T follicular helper cell (primary cell): ENCODE measurements at places on chromosomes 11 and 22.

DNA sequence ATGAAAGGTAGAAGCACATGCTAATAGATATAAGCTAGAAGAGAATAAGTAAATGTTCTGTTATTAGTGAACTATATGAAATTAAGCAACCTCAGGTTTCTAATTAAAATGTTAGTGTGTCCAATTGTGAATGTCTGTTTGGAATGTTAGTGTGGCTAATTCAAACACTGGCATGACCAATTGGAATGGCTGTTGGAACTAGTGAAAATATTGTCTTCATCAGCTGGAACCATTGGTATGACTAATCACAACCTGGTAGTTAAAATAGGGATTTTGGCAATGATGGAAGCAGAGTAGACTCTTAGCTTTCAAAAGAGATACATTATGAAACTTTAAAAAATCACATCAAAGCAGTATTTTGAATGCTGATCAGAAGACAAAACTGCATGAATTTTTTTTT, 66.8 kb downstream of the CYB5R2 start:
- DNase-seq = no peak

GRCh38 chr11:60170566-60170965, 12.3 kb downstream of the MS4A6A start:
- no peak for DNase-seq

DNA sequence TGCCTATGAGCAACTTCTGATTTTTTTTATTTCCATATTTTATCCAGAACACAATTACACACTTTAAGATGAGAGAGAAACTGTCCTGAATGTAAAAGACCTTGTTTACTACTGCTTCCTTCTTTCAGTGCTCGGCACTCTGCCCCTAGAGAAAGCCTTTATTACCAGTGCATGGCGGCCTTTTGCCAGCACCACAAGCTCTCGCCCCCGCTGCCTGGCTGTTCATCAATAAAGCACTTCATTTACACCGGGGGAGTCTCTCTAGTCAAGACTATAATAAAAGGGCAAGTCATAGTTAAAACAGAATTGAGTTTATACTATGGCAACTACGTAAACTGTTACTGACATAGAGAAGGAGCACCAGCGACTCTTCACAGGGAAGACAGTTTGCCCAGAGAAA, 259.5 kb downstream of the CADM1 start:
- DNase-seq = no peak

DNA sequence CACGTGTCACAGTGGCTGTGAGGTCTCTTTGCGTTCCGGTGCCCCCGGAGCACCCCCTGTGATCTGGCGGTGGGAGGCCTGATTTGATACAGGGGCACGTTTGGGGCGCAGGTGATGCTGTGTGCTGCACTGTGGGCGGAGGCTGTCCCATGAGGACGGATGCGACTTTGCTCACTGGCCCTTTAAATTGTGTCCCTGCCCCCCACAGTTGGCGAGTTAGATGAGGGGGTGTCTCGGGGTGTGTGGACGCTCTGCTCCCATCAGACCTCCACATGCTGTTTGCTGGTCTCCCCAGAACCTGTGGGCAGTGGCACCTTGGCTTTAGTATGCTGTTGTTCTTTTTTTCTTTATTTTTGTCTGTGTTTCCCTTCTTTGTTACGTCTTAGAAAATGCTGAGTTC, 5.2 kb downstream of the ZBED4 start:
- no peak for DNase-seq

DNA sequence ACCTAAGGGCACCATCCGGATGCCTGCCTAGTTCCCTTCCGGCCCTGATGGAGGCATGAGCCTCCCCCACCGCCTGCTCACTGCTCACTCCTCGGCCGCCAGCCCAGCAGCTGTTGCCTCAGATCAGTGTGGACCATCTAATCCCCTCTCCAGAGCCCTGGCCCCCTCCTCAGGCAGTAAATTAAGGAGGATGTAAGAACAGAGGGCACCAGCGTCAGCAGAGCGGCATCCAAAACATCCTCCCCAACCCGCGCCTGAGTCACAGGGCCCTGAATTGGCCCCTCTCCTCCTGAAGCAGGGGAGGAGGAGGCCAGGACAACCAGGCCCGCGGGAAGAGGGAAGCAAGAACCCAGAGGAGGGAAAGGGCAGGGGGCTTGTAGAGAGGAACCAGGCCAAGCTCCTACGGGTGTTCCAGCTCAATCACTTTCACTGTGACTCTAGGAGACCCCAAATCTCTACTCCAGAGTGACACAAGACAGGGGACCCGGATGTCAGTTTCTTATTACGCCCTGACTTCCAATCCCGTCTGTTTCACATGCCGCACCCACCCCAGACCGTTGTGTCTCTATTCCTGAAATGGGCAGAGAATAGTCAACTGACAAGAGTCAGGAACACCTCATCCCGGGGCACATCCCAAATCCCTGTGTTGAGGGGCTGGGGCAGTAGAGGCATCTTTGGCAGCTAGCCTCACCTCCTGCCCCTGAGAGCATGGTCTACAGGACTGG, 31.3 kb upstream of the MYOD1 start:
- DNase-seq = no peak

DNA sequence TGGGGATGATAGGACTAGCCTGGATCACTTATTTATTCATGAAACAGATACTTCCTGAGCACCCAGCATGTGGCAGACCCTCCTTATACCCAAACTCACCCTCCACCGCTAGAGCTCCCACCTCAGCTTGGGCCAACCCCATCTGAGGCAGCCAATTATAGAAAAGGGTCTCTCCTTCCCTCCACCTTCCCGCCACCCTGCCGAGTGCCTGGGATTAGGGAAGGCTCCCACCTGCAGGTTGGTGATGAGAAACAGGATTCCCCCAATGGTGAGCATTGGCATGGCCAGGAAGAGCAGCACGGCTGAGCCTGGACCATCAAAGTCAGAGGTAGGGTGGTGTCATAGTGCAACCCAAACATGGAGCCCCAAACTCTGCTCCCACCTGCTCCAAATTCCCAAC, 5.9 kb downstream of the SLC43A3 start:
- no peak for DNase-seq

DNA sequence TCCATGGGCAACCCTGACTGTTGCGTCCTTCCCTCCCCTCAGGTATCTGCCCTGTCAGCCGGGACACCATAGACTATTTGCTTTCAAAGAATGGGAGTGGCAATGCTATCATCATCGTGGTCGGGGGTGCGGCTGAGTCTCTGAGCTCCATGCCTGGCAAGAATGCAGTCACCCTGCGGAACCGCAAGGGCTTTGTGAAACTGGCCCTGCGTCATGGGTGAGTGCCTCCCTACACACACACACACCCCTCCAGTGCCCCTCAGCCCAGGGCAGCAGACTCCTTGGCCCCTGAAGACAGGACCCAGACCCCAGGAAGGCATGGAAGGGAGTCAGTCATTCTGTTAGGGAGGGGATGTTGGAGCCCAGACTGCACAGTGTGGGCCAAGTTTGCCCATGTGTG, 17.9 kb upstream of the UVRAG start:
- no peak for DNase-seq

- DNase-seq = no peak
Measured at GRCh38 chr11:1199751-1200610, 22.9 kb upstream of the MUC5B start.

DNA sequence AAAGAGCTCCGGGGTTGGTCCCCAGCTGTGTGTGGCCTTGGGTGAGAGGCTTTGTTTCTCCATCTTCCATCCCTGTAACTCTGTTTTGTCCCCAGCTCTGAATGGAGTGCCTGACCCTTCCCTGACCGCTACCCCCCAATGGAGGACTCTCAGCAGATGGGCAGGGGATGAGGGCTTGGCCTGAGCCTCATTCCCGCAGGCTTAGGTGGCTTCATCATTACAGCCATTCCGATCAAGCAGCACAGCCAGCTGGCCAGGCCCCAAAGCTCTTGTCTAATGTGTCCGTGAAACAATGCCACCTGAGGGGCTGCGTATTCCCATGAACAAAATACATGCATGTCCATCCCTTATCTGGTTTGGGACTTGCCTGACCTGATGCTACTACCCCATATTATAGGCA, 3.9 kb upstream of the CDC42EP2 start:
- no peak for DNase-seq

DNA sequence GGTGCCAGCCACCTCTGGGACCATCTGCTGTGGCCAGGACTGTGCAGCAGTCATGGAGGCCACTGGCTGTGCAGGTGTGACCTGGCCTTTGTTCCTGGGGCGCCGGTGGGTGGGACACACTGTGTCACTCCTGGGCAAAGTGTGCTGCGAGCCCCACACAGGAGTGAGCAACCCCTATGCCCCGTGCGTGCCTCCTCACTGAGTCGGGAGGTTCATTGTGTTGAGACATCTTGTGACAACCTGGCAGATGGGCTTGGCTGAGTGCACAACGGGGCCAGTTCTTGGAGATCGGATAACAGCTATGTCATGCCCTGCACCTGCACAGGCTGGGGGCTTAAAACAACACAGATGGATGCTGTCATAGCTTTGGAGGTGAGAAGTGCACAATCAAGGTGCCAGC, 13.5 kb downstream of the ANO1 start:
- DNase-seq = no peak

GRCh38 chr22:21972293-21972779, 10.3 kb downstream of the TOP3B start:
- peak; percentile 31 for DNase-seq

GRCh38 chr11:81497202-81497804, 1236.4 kb downstream of the FAM181B start:
- DNase-seq = no peak

DNA sequence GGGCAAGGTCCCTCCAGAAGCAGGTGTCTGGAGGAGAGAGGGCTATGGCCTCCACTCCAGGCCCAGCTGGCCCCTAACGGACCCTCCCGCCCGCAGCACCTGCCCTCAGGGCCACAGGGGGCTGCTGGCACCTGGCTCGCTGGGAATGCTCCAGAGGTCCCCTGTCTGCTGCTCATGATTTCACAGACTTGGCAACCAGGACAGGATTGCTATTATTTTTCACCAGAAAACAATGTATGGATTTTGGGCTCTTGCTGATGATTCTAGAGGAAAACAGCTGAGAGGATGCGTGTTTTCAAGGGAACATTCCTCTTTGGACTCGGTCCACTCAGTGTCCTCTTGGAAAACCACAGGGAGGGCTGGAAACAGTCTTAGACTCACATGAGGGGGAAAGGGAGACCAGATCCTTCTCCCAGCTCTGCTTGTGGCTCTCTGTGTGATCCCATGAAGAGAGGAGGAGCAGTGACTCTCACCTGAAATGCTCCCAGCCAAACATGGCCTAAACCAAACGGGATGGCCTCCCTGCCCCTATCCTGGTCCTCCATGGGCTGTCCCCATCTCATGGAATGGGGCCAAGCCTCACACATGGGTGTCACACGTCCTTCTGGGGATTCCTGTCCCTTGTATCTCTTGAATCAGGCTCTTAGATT, 15.8 kb downstream of the MYEOV start:
- DNase-seq = no peak

- DNase-seq = no peak
Measured at GRCh38 chr11:102685338-102685737, 20.2 kb downstream of the MMP27 start.

DNA sequence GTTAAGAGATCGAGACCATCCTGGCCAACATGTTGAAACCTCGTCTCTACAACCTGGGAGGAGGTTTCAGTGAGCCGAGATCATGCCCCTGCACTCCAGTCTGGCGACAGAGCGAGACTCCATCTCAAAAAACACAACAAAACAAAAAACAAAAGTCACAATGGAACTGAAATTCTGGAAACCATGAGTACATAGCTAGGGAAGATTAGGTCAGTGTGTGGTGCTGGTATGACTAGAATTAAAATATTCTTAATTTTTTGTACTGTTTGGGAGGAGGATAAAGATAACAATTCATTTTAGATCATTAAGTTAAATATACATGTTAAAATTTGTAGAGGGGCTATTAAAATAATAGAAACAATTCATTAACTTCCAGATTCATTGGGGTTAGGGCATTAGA, 344.4 kb downstream of the TBC1D22A start:
- no peak for DNase-seq

DNA sequence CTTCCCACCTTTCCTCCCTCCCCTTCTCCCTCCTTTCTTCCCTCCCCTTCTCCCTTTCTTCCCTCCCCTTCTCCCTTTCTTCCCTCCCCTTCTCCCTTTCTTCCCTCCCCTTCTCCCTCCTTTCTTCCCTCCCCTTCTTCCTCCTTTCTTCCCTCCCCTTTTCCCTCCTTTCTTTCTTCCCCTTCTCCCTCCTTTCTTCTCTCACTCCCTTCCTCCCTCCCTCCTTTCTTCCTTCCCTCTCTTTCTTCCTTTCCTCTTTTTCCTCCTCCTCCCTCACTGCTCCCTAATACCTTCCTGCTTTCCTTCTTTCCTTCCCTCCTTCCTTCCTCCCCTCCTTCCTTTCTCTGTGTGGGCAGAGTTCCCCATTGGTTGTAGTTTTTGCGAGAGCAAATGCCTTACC, 76.1 kb downstream of the PGR start:
- no peak for DNase-seq

DNA sequence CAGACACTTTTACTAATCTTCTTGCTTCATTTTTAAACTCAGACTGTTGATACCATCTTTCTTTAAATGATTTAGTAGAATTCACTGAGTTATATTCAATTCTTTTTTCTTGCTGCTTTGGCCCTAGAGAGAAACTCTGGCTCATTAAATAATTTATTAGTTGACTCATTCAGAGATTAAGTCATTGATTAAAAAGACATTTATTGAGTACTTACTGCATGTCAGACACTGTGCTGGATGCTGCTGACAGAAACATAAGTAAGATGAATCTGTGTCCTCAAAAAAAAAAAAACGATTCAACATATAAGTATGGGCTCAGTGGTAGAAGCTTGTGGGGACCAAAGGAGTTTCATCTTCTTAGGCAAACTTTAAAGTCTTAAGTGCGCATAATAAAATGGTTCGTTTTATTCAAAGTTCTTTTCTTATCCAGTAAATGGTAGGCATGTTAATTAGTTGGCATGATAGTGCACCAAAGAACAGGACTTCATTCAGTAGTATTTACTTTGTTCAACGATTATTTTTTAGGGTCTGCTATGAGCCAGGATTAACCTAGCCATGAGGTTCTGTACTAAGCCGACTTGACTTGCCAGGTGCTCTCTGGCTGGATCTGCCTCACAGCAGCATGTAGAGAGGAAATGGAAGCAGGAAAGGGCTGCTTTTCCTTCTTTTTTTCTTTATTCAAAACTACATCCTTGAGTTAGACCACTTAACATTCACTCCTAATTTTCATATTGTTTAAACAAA, 281.0 kb upstream of the CTSC start:
- no peak for DNase-seq

- DNase-seq = no peak
Measured at GRCh38 chr22:29700900-29701154, 19.0 kb upstream of the CABP7 start.
